ENCODE measurements at places on chromosomes 2 and 18. TPM values are rescaled to one million over a fixed set of nuclear protein-coding genes. Genes with fewer than 3 reads are reported as not detected.

DNA sequence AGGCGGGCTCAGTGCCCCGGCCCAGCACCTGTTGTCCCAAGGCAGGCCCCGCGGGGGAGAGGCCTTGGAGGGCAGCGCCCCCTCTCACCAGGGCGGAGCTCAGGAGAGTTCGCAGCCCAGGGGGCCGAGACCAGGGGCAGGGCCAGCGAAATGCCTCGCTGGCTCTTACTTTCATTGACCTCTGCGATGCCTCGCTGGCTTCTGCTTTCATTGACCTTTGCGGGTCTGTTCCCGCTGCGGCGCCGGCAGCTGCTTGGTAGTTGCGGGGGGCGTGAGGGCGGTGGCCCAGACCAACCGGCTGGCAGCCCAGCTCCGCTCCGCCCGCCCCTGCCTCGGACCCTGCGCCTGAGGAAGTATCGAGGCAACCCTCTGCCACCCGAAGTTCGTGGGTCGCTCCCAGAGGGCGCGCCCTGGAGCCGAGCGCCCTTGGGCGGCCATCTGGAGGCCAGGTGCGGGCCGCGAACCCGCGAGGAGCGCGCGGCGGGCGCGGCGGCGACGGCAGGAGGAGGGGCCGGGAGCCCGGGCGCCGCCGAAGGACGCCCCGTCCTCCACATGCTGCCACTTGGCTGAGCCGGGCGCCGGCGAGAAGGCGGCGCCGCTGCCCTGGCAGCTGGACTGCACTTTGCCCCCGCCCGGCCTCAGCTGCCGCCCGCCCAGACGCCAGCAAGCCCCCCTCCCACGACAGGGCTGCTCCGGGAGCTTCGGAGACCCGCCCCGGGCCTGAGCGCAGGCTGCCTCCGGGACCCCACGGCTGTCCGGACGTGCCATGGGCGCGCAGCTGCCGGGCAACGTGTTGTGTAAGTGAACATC is 118.0 kb upstream of the MSTN start:
- H3K4me3 ChIP-seq: peak overlapping the region; percentile 68
- peaks cover 6% of the 10 kb centered on the region for H3K4me1 ChIP-seq
- peaks cover 2% of the 10 kb centered on the region for H3K27me3 ChIP-seq
- peak; percentile 67 for DNase-seq

DNA sequence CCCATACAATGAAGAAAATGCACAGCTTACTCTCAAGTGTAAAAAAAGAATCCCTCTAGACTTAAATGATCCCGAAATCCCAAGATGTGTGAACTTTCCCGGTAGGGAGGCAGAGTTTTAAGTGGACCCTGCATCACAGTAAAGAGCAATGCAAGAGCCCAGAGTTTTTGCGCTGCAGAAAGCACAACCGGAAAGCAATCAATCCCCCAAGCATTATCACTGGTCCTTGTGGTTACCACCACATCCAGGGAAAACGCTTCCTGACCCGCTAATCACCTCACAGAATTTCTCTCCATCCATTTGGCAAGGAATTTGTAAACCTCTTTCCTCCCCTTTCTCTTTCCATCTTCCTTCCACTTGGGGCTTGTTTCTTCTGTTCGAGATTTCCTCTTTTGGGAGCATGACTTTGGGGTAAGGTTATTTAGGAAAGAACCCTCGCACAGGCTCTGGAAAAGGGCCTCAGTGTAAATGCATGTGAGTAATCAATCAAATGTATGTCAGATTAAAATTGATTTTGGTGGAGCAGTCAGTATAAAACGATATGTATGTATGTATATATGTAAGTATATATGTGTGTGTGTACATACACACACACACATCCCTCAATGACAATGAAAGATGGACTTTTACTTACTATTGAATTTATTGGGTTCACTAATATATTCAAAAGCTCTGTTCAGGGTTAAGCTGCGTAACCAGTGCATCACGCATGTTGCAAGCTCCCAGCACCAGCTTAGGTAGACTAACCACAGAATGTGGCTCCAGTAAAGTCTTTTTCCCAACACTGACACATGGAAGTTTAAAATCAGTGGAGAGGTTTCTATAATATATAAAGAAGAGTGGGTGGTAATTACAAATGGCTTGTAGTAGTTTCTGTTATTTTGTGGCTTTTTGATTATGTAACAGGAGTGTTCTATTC is 1.6 kb downstream of the PLCL1 start:
- H3K27ac ChIP-seq: peak overlapping the region; percentile 50
- no peaks in the 10 kb centered on the region for H3K27me3 ChIP-seq
- peaks cover 4% of the 10 kb centered on the region for H3K36me3 ChIP-seq
- H3K4me1 ChIP-seq: peaks cover 41% of the 10 kb centered on the region

- H3K36me3 ChIP-seq: peaks cover 11% of the 10 kb centered on the region
- no peaks in the 10 kb centered on the region for H3K27me3 ChIP-seq
- peaks cover 5% of the 10 kb centered on the region for H3K4me1 ChIP-seq
- DNase-seq: no peak
- no peak overlapping the region for H3K4me3 ChIP-seq
These were observed 129.9 kb downstream of the L3MBTL4 start for GRCh38 chr18:6284761-6285160.

GRCh38 chr2:55857766-55858165 is 65.8 kb downstream of the EFEMP1 start:
- H3K36me3 ChIP-seq: no peaks in the 10 kb centered on the region
- no peaks in the 10 kb centered on the region for H3K27me3 ChIP-seq
- no peak overlapping the region for H3K4me3 ChIP-seq
- H3K27ac ChIP-seq: peak overlapping the region; percentile 50

Gene EIF4E2
- 81.9 TPM for total RNA-seq

All from progenitor cell of endocrine pancreas (in vitro differentiated cells).